ENCODE measurements at places on chromosomes 2 and 18. TPM values are rescaled to one million over a fixed set of nuclear protein-coding genes. Genes with fewer than 3 reads are reported as not detected.

Gene ALPI
- not detected for total RNA-seq

Gene TBR1
- 0.01 TPM for total RNA-seq

Gene SH3YL1
- total RNA-seq = 10.4 TPM

Gene TDRD15
- not detected for total RNA-seq

Gene HNMT
- total RNA-seq = 1.1 TPM

Gene SLC9A4
- total RNA-seq = not detected

Gene VSNL1
- not detected for total RNA-seq

Gene CD226
- 0.15 TPM for total RNA-seq
